ENCODE measurements at places on chromosomes 13 and 19.

- no peak for DNase-seq
Measured at GRCh38 chr13:46961719-46962118, 64.9 kb upstream of the HTR2A start.

GRCh38 chr19:54316746-54317107 is 3.8 kb upstream of the LILRA5 start:
- DNase-seq: no peak

- no peak for DNase-seq
Measured at GRCh38 chr13:43111559-43112400, 88.4 kb downstream of the DNAJC15 start.

DNA sequence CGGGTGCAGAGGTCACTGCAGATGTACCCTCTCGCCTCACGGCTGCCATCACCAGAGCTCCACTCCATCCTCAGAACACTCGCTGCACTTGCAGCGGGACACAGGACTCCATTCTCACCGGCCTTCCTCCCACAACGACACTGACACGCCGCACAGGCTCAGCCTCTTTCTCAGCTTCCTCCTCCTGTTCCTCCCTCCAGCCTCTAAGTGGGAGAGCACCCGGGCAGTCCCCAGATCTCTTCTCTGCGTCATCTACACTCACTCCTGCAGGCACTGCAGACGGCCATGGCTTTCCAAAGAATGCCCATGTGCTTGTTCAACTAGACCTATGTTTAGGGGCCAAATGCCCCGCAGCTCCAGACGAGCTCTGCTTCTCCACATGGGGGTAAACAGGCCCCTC is 14.3 kb upstream of the FKRP start:
- DNase-seq: no peak

DNA sequence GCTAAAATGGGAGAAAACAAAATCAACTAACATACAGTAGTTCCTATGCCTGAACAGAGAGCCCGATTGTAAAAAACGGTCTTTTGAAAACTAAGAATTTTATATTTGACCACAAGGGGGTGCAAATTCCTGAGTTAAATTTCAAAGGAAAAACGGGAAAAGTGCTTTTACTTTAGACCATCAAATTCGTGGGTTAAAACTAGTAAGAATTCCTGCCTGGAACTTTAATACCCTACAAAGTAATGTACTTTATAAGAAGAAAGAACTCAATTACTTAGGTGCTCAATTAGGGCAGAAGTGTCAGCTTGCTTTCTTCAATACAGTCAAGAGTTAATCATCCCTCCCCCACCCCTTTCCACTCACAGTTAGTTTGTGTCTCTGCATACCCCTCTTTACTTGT is 69.8 kb downstream of the KCNRG start:
- DNase-seq: peak; percentile 40

GRCh38 chr13:101417501-101417900 is 1.2 kb upstream of the NALCN start:
- no peak for DNase-seq

DNA sequence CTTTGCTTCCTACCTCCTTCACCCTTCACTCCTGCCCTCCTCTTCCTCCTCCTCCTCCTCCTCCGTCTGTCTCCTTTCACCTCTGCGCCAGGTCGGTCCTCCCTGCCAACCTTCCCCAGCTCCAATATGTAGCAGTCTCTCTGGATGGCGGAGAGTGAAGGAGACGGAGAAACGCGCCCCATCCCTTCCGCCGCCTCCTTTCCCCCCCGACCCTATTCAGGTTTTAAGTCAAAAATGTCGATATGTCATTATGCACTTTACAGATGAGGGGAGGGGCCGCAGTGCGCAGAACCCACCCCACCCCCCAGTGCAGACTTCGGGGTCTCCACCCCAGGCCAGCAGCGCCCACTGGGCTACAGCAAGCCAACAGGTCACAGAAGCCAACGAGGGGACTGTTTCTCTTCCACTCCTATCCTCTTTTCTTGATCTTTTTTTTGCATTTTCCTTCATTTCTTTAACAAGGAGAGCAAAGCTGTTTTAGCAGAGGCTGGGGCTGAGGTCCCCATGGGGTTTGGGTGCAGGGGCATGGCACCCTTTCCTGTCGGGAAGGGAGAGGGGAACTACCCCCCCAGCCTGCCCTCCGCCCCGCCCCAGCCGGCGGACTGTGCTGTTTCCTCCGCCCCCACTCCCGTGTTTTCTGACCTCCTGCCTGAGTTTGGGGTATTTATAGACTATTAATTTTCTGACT is 9.2 kb downstream of the MIDN start:
- DNase-seq: no peak

DNA sequence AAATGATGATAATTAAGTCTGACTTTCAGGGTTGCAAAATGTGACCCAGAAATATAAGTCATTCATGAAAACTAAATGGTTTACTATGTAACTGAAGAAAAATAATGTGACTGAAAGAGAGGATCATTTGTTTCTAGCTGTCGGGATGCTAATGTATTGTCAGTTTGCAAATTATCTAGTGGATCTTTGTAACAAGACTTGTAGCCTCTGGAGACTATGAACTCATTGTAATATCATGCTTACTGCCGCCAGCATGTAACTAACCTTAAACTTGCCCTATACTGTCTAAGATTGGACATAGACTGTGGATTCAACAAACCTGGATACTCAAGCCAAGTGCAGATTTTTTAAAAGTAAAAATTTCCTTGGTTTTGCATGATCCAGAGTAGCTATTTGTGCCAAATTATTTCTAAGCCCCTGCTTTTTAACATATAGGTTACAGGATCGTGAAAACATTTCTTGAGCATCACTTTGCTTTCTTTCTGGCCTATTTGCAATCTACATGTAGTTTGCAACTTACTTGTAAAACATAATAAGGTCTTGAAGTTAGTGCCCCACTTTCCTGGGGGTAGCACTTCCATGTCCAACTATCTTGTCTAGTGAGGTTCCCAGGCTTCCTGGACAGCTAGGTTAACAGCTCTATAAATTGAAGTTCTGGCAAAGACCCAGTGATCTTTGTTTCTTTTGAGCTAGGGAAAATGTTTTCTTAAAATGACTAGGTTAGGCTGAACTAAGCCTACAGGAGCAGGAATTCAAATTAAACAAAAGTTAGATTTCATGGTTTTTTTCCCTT is 3.3 kb upstream of the POSTN start:
- DNase-seq: no peak

DNA sequence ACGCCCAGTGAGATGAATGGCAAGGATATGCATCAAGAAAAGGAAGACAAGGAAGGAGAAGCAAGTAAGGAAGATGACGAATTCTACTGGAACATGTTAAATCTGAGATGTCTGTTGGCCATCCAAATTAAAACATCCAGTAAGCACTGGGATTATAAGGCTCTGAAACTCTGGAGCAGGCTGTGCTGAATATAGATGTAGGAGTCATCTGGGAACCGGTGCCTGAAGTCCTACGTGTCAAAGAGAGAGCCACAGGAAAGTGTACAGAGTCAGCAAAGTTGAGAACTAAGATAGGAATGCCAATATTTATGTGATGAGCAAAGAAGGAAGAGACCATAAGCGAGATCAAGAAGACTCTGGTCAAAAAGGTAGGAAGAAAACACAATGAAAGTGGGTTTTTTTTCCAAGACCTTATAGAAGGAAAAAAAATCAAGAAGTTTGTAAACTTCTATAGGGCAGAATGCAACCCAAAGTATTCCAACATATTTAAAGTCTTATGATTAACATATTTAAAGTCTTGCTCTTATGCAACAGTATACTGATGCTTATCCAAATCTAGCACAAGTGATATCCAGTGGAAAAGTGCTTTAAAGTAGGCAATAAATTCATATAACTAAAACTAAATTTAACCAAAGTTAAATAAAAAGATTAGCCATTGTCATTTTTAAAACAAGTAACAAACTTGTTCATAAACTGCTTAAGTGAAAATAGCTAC is 51.2 kb upstream of the EEF1AKMT1 start:
- DNase-seq: no peak

DNA sequence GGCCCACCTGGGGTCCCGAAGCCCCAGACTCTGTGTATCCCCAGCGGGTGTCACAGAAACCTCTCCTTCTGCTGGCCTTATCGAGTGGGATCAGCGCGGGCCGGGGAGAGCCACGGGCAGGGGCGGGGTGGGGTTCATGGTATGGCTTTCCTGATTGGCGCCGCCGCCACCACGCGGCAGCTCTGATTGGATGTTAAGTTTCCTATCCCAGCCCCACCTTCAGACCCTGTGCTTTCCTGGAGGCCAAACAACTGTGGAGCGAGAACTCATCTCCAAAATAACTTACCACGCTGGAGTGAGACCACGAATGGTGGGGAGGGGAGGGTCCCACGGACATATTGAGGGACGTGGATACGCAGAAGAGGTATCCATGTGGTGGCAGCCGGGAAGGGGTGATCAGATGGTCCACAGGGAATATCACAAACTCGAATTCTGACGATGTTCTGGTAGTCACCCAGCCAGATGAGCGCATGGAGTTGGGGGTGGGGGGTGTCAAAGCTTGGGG is 1.0 kb upstream of the ICAM5 start:
- DNase-seq: no peak

GRCh38 chr19:18587561-18587960 is 1.0 kb upstream of the REX1BD start:
- DNase-seq: no peak

DNA sequence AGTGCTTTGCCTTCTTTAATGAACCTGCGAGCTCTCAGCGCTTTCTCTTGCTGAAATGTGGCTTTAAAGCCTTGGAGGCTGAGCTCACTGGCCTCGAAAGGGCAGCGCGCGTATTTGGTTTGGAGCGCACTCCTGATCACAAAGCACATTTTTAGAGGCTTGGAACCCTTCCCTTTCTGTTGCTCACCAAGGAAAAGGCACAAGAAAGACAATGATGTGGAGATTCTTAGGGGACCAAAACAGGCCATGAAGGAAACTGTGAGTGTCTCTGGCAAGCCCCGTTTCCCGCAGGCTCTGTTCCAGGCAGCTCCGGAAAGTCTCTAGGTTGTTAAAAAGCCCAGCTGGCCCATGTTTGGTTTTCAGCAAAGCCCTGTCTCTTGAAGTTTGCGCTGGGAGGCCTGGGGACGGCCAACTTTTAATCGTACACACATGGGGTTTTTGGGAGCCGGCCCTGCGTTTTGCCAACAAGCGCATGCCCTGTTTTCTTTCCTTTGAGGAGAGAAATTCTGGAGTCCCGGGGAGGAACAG is 9.4 kb upstream of the SPC24 start:
- DNase-seq: no peak

- DNase-seq: no peak
Measured at GRCh38 chr13:41565846-41566245, 108.5 kb downstream of the RGCC start.

- DNase-seq: peak; percentile 28
Measured at GRCh38 chr19:3687774-3688706, 12.2 kb downstream of the PIP5K1C start.

DNA sequence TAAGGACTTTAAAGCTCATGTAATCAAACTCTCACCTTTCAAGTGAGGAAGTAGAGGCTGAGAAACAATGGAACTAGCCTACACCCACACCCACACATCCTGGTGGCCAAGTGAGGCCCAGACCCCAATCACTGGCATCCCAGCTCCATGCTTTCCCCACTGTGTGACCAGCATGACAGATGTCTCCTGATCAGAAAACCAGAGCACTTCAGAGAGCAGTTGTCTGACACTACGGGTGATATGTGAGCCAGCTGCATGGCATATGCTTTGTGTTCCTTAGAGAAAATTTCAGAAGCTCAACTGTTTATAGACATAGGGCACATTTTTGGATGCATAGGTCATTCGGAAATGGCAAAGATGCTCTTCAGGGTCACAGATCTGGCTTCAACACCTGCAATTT is 315.2 kb downstream of the NDFIP2 start:
- DNase-seq: no peak

DNA sequence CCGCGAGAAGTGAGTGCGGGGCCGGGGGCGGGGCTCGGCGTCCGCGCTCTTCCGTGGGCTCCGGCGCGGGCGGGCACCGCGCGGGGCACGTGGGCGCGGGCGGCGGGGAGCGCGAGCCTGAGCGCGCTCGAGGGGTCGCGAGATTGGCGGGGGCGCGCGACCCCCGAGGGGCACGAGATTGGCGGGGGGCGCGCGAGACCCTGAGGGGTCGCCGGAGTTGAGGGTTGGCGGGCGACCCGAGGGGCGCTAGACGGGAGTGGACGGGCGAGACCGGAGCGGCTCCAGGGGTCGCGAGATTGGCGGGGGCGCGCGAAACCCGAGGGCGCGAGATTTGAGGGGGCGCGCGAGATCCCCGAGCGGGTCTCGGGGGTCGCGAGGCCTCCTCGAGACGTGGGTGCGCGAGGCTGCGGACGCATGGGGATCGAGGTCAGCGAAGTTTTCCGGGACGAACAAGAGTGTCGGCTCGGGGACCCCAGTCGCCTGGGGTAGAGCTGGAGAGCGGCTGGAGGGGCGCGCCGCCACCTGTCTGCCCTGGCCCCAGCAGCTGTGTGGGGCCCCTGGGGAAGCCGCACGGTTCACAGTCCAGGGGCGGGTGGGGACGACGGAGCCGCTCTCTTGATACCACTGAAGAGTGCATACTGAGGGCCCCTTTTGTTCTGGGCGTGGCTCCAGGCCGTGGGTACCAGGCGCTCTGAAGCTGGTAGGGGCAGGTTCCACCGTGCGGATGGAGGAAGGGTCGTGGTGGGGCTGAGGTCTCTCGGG is 682 bp downstream of the SSBP4 start:
- DNase-seq: no peak

- no peak for DNase-seq
Measured at GRCh38 chr19:29309637-29310036, 96.7 kb upstream of the UQCRFS1 start.

DNA sequence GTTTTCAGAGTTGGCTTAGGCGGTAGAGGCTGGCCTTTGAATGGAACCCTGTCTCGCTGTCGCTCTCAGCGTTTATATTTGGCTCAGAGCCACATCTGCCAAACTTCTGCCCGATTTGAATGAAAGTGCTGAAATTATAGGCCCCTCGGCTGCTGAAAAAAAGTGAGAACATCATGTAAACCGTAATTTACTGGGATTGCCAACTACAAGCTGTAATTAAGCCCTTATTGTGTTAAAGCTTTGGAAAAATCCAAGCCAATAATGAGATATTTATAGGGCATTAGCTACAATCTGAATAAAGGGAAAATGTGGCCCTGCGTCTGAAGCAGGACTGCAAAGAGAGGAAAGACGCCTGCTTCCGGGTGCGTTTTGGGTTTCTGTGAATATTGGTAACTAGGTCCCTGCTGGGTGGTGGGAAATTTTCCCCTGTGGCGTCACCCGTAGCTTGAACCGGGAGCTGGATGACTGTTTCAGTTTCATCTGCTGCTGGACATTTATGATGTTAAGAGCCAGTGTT is 9.9 kb downstream of the DNM2 start:
- DNase-seq: no peak

DNA sequence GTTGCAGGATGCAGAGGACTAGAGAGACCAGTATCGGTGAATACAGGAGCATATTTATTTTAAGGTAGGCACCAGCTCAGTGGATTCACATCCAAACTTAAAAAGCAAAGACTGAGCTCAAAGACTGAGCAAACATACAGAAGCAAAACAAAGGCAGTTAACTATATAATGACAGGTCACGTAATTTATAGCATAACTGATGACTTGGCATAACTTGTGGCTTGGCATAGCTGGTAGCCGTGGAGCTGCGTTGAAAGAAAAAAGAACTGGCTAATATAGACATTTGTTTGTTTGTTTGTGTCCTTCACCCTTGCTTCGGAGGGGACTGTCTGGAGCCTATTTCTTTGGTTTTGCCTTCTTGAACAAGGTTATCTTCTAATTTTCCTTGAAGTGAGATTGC is 33.7 kb downstream of the ZNF493 start:
- DNase-seq: no peak

GRCh38 chr13:106105153-106105552 is 430.3 kb downstream of the EFNB2 start:
- DNase-seq: no peak

- DNase-seq: no peak
Measured at GRCh38 chr19:45739498-45740439, 6.5 kb downstream of the MEIOSIN start.

Measured in CD4-positive, alpha-beta T cell treated with Interleukin-15 for 4 hours (primary cell).